ENCODE measurements at places on chromosomes 1 and 21.

DNA sequence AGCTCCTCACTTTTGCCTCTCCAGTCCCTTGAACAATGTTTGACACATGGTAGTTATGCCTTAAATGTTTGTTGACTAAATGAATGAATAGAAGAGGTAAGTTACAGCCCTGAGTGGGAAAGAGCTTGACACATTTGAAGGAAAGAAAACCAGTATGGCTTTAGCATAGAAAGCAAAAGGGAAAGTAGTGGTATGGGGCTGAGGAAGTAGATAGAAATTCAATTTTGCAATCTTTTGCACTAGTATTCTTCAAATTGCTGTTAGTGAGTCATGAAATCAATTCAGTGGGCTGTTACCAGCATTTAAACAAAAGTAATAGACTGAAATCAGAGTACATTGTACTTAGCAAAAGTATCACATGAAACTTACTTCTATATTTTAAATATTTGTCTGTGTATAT lies 21.1 kb downstream of the PLA2G4A start:
- no peak for DNase-seq

GRCh38 chr1:112528076-112528475 lies 19.3 kb downstream of the WNT2B start:
- no peak for DNase-seq

GRCh38 chr1:7989762-7990428 lies 28.4 kb downstream of the PARK7 start:
- DNase-seq, result no peak

GRCh38 chr21:32368386-32368785 lies 24.4 kb downstream of the URB1 start:
- DNase-seq, result no peak

DNA sequence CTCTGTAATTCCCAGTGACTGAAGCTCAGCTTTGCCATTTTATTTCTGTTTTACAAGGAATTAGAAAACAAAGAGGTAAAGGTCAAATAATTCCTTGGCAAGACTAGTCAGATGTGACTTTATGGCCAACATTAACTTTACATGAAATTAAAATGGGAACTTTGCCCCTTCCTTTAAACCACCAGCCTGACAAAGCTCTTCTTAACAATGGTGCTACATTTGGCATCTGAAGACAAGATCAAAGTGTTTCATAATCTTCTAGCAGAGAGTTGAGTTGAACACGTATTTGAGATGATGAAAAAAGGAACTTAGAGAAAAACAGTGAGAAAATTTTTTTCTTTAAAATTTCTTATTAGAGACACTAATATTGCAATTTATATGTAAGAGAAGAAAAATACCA lies 193.8 kb downstream of the AK5 start:
- no peak for DNase-seq

GRCh38 chr1:63937461-63938022 lies 163.7 kb downstream of the ROR1 start:
- no peak for DNase-seq

GRCh38 chr1:33182401-33182841 lies 578 bp upstream of the TRIM62 start:
- no peak for DNase-seq

DNA sequence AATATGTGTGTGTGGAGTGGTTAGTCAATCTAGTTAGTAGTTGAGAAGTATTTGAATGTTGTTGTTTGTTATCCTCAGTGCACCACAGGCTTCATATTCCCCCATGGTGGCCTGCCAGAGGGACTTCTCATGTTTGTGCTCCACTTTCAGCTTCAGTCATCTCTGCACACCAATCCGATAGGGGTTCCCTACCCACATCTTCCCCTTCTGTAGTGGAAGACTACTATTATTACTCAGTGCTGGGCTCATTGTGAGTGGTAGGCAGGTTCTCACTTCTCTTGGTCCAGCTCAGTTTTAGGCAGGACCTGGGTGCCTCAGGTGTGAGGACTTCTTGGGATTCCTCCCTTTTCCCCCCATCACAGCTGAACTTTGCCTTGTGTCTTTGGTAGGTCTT lies 14.2 kb downstream of the MT1HL1 start:
- DNase-seq, result no peak

DNA sequence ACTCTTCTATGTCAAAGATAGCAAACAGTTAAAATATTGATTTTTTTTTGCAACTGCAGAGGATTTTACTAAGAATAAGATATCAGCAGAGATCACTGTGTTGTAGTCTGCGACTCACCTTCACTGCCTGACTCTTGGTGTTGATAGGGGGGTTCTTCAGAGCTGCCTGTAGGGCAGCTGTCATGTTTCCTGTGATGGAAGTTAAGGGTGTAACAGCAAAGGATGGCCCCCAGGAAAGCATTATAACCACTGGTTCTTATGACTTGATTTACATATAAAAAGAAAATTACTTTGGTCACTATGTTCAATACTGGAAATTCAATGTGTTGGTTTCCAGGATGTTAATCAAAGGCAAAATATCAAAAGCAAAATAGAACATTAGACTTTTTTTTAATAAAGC lies 2.6 kb downstream of the ARPC5 start:
- no peak for DNase-seq

DNA sequence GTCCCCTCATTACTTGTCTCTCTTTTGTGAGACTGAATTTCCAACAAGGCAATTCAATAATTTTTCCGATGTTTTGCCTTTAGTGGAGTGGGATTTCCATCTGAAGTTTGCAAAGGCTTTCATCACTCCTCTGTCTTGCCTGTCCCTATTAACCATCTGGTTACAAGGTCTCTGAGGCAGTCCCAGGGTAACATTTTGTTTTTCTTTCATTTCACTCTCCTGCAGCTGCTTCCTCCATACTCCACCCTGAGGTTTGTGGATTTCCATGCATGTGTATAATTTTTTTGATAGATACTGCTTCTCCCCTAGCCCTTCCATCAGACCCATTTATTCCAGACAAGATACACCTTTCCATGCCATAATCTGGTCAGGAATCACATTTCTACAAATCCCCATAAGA lies 366.8 kb downstream of the PTBP2 start:
- DNase-seq, result no peak

DNA sequence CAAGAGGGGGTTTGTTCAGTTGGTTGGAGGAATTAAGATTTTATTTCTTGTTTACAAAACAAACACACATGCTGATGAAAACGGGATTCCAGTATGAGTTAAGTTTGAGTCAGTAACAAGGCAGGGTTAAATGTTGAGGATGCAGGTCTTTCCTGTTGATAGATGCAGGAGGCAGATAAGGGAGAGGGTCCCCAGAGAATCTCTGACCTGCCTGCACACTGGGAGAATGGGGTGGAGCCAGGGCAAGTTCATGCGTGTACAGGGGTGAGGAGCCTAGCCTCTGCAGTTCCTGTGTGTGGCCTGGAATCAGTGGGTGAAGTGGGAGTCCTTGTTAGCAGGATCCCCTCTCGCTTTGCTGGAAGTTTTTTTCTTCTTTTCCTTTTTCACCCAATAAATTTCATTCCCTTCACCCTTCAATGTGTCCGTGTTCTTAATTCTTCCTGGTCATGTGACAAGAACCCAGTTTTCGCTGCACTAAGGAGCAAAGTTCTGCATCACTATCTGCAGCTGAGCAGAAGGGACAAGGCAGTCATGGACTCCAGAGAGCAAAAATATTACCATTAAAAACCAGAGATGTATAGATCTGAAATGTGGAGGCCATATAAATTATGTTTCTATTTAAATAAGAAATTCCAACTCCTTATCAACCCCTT lies 69.9 kb upstream of the MARK1 start:
- DNase-seq, result no peak

DNA sequence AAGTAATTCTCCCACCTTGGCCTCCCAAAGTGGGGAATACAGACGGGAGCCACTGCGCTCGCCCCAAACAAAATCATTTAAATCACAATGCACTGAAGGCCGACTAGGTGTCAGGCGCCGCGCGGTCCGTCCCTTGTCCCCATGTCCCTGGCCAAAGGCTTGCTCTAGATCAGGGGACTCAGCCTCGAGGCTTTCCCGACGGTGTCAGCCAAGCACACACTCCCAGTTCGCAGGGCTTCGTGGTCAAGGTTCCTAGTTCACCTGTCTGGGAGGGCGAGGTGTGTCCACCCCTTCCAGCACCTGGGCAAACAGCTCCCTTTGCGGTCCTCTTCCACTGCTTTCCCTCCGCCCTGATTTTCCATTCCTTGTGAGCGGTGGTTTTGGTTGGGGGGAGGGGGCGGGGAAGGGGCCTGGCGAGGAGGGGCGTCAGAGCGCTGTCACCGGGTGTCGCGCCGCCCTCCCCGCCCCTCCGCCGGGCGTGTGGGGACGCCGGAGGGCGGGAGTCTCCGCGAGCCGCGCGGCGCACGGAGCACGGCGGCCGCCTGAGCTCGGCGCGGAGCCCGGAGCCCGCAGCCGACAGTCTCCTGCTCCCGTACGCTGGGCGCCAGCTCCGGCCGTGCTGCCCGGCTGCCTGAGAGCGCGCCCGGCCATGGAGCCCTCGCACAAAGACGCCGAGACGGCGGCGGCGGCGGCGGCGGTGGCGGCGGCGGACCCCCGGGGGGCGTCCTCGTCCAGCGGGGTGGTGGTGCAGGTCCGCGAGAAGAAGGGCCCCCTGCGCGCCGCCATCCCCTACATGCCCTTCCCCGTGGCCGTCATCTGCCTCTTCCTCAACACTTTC lies at the start of gene STUM:
TSS of gene STUM (plus strand) at position 509 of the 838 bp plus-strand sequence. CDS start at position 650, 141 bp downstream.
- DNase-seq, result no peak

DNA sequence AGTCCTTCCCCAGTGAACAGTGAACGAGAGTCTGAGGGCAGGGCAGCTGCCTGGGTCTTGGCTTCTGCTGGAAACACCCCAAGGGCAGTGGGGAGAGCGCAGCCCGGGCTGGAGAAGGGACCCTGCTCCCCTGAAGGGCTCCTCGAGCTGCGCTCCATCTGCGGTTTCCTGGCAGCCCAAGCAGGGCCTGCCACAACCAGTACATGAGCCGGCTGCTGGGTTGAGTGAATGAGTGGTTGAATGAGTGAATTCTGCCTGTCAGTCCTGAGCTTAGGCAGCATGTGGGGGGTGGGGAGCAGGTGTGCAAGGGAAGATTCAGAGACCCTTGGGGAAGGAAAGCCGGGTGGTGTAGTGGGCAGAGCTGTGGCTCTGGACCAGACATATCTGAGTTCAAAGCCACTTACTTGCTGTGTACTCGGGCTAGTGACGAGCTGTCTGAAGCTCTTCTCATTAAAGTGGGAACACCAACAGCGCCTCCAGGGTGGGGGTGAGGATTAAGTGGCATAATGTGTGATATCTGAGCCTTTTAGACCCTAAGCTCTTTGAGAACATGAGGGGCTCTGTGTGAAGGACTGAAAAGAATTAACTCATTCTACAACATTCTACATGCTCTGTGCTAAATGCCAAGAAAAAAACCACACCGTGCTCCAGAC lies 3.7 kb downstream of the OPRD1 start:
- no peak for DNase-seq

DNA sequence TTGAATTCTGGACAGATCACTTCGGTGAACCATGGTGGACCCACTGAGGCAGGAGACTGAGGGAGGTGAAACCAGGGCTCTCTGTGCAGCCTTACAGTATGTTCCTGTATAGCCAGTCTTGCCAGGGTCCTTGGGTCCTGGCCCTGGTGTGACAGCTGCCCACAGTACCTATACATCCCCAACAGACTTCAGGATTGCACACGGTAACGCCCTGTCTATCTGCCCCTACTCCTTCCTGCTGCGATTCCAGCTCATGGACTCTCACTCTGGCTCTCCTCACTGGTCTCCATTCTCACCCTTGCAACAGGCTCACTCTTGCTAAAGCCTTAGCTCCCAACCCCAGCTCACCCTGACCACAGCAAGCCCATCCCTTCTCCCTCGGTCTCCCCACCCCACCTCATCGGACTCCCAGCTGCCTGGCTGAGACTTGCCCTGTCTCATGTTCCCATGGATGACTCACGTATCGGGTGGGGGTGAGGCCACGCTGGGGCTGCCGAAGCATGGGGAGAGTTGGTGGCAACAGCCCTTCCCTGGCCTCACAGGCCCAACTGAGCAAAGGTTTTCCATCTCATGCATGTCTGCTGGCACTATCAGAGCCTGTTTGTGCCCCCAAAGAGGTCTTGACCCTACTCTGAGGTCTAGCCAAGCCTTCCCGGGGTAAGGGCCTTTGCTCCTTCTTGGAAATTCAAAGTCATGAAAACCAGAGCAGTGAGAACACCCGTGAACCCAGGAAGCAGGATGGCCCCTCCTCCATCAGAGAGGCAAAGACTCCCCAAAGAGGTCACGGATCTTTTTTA lies 7.1 kb downstream of the PHLDA3 start:
- DNase-seq, result peak; percentile 85

GRCh38 chr1:173648880-173649605 lies 13.9 kb downstream of the TEX50 start:
- DNase-seq, result no peak

DNA sequence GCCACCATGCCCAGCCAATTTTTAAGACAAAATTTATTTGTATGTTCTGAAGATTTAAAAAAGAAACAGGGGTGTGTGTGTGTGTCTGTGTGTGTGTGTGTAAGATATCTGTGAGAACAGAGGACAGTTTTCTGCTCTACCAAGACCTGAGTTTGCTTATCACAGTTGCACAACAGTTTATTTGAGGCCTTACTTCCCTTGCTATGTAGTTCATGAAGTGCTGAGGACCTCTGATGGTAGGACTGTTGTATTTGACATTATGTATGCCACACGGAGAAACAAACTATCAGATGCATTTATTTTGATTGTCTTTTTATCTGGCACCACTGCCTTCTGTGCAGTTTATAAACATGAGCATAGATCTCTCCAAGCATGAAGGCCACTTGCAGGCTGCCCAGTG lies 355.2 kb downstream of the PBX1 start:
- no peak for DNase-seq

GRCh38 chr1:19401535-19401889 lies 83.8 kb downstream of the CAPZB start:
- no peak for DNase-seq

- DNase-seq, result no peak
These were observed 342.0 kb downstream of the SIPA1L2 start for GRCh38 chr1:232287676-232288569.

- DNase-seq, result no peak
These were observed 477.5 kb upstream of the DAB1 start for GRCh38 chr1:57901208-57901919.

GRCh38 chr21:18493422-18493821 lies 89.8 kb upstream of the TMPRSS15 start:
- no peak for DNase-seq
